ENCODE measurements at places on chromosomes 16 and 17. TPM values are rescaled to one million over a fixed set of nuclear protein-coding genes. Genes with fewer than 3 reads are reported as not detected.

CD300C gene
- total RNA-seq = 0.16 TPM

GRCh38 chr16:67529582-67530012, 968 bp downstream of the RIPOR1 start:
- peak; percentile 12 for ATAC-seq

DNA sequence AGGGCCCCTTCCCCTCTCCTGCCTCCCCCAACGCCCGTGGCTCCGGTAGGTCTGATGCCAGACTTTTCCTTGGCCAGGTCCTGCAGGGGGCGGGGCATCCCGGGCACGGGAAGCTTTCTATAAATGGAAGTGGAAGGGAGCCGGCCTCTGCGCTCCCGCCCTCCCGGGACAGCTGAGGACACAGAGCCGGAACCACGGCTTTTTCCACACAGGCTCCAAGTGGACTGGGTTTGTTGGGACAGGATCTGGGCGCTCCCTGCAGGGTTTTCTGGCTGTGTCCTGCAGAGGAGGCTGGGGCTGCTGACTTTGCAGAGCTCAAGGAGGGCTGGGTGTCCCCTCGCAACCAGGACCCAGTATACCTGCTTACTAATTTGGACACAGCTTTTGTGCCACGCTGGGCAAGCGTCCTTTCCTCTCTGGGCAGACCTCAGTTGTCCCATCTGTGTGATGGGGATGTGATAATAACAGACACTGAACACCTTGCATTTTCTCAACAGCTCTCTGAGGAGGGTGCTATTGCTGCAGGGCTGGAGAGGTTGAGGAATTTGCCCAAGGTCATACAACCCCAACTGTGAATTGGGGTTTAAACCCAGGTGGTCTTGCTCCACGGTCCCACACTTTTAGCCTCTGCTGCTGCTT, 1.8 kb downstream of the TNS4 start:
- peak; percentile 59 for ATAC-seq

KRTAP2-1 gene
- total RNA-seq = not detected

SPG7 gene
- total RNA-seq = 48.0 TPM

RAB26 gene
- 6.0 TPM for total RNA-seq

- no peak for ATAC-seq
These were observed 1.2 kb downstream of the ARHGAP17 start for GRCh38 chr16:25013751-25014499.

Data from esophagus mucosa (tissue), 1 donor.